Pulmonary artery endothelial cell (primary cell): ENCODE measurements at places on chromosomes 16 and 17.
A peak's percentile ranks its signal among the peaks of the same experiment; 100 is the strongest.

GRCh38 chr16:68414581-68414980, 33.7 kb downstream of the SMPD3 start:
- DNase-seq, result no peak

DNA sequence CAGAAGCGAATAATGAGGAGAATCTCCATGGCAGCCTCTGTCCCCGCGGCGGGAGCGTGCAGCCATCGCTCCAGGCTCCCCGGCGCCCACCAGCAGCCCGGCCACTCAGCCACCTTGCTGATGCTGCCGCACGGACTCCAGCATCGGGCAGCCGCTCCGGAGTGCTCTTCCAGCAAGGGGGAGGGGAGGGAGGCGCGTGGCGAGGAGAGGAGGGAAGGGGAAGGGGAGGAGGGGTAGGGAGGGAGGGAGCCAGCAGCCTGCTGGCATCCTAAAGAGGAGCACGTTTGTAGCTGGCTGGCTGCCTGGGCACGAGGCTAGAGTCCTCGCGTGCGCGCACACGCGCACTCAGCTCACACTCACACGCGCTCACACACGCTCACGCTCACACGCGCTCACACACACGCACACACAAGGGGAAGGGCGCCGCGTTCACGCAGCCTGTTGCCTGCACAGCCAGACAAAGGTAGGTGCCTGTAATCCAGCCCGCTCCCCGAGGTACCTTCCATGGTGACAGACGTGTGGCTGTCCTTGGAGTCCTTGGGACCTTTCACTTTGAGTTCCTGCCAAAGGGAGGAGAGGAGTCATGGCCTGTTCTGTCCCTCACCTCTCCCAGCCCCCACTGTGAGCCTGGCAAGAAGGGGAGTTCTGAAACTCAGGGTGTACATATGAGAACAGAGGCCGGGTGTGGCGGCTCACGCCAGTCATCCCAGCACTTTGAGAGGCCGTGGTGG, 82.1 kb downstream of the TIMM22 start:
- DNase-seq, result no peak

DNA sequence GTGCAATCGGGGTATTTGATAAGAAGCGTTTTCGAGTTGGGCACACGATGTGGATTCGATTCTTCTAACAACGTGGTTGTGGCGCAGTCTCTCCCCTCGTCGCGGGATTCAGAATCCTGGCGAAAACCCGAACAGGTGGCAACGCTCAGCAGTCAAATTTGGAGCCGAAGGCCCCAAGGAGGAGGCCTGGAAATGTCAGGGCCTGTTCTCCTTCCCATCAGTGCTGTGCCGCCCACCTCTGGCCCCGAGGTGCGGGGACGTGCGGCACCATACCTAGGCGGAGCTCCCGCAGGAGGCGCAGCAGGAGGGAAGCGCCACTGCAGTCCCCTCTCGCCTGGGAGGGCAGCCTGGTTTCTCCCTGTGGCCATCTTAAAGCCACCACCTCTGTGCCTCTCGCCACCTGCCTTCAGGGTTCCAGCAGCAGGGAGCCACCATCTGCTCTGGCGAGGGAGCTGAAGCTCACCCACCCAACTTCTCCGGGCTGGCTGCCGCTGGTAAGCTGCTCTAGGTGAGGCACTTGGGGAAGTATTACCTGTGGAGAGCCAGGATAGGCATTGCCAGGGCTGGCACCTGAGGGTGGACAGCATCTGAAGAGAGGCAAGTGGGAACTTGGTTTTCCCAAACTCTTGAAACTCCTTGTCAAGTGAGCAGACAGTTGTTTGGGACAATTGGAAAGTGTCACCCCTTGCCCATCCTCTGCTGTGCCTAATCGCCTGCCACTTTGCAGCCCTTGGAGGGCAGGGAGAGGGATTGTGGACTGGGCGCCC, 2.6 kb upstream of the AATF start:
- DNase-seq, result no peak

DNA sequence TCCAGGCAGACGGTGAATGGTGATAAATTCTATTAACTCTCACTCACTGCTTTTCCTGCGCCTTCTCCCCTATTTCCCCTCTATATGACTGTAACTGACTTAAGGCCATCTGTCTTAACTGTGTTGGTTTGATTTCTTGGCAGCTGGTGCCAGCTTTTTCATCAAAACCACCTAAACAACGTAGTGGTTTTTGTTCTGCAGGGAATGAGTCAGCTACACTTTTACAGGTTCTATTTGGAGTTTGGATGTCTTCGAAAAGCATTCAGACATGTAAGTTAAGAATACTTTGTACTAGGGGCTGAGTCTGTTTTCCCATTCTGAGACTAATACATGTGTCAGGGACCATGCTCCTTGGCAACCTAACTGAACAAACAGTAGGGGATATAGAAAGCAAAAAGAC, 8.5 kb downstream of the REXO5 start:
- peak; percentile 60 for DNase-seq

- DNase-seq, result no peak
Observed at GRCh38 chr16:12680531-12680930, 123.2 kb downstream of the CPPED1 start.

GRCh38 chr16:52227851-52228250, 319.1 kb downstream of the TOX3 start:
- no peak for DNase-seq

- no peak for DNase-seq
Observed at GRCh38 chr17:2373179-2373578, 27.7 kb downstream of the MNT start.

DNA sequence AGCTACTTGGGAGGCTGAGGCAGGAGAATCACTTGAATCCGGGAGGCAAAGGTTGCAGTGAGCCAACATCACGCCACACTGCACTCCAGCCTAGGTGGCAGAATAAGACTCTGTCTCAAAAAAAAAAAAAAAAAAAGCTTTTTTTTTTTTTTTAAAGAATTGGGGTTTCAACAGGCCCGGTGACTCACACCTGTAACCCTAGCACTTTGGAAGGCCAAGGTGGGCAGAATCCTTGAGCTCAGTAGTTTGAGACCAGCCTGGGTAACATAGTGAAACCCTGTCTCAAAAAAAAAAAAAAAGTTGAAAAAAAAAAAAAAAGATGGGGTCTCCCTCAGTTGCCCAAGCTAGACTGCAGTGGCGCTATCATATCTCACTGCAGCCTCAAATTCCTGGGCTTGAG, 6.6 kb upstream of the HEXIM2 start:
- no peak for DNase-seq

GRCh38 chr17:62615503-62615902, 12.0 kb upstream of the MRC2 start:
- no peak for DNase-seq

DNA sequence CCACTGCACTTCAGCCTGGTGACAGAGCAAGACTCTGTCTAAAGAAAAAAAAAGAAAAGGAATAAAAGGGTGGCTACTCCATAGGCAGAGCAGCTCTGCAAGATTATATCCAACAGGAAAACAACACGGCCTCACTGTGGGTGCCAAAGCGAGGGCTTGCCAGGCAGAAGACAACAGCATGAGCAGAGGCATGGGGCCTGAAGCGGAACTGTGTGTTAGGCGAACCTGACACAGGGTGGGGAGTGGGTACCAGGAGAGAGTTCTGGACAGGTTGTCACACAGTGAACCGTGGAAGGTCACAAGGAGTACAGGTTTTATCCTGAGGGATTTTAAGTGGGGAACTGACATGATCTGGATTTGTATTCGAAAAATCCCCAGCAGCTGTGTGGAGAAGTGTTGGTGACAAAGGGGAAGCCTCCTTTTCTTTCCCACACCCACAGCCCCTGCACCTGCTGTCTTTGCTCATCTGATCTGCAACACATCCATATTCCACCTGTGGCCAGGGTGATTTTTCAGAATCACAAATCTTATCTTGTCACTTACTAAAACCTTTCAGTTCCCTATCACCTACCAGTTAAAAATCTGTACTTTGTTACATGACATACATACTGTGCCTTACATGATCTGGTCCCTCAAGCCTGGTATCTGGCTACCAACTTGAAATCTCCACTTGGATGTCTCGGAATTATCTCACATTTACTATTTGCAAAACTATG, 23.2 kb upstream of the ARHGAP17 start:
- DNase-seq, result no peak

DNA sequence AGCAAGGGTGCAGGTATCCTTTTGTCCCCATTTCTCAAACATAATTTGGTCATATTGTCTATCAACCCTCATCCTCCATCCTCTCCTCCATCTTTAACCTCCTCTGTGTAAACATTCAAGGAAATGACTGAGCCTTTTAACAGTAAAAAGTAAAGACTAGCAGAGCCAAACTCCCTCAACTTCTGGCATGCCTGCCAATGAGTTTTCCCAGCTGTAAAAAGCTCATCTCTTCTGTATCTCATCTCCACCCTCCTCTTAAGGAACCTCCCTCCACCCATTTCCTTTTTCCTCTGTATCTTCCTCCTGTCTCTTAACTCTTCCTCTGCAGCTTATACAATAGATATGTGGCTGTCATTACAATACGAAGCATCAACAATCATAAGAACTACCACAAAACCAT, 76.9 kb upstream of the PSMD7 start:
- DNase-seq, result no peak
